Mononuclear cell (primary cell): ENCODE measurements at places on chromosomes 7 and 10. TPM values are rescaled to one million over a fixed set of nuclear protein-coding genes. Genes with fewer than 3 reads are reported as not detected.

Gene AOAH
- total RNA-seq = 128 TPM

Gene MBL2
- total RNA-seq = not detected

Gene CCL24
- not detected for total RNA-seq

Gene C10orf67
- total RNA-seq = 0.31 TPM

Gene CCSER2
- 113 TPM for total RNA-seq

Gene UCN3
- total RNA-seq = not detected

Gene BPGM
- 20.8 TPM for total RNA-seq

Gene PARG
- total RNA-seq = 31.7 TPM

Gene TAC1
- not detected for total RNA-seq

Gene BTBD16
- not detected for total RNA-seq

Gene OR6B1
- total RNA-seq = under 0.01 TPM

Gene IMMP2L
- 14.6 TPM for total RNA-seq

Gene MGAM2
- total RNA-seq = 0.10 TPM

Gene HACD1
- total RNA-seq = 0.84 TPM

Gene HTRA1
- total RNA-seq = 2.2 TPM

Gene PNLIPRP3
- not detected for total RNA-seq

Gene CLCN1
- total RNA-seq = 0.21 TPM

Gene AUTS2
- 16.5 TPM for total RNA-seq

Gene LBX1
- not detected for total RNA-seq

Gene TAS2R41
- total RNA-seq = 2.0 TPM

Gene RPEL1
- not detected for total RNA-seq

Gene ZNF777
- 10.8 TPM for total RNA-seq

Gene ANKRD1
- not detected for total RNA-seq

Gene PAPSS2
- total RNA-seq = 1.7 TPM

Gene OR2A12
- not detected for total RNA-seq

Gene FOXI2
- not detected for total RNA-seq

Gene KDM7A
- total RNA-seq = 57.5 TPM

Gene SLC13A4
- not detected for total RNA-seq

Gene ATXN7L1
- total RNA-seq = 7.1 TPM

Gene PKD2L1
- total RNA-seq = under 0.01 TPM

Gene SFRP4
- total RNA-seq = not detected
